Right ventricle myocardium superior (tissue), 1 donor: ENCODE measurements at places on chromosomes 11 and 22. TPM values are rescaled to one million over a fixed set of nuclear protein-coding genes. Genes with fewer than 3 reads are reported as not detected.

GAS2 gene
- total RNA-seq, result 9.7 TPM

- DNase-seq, result no peak
Measured at GRCh38 chr11:2118677-2119076, 20.5 kb downstream of the IGF2 start.

GRCh38 chr11:93689240-93689639 lies 27.8 kb downstream of the CEP295 start:
- no peak for DNase-seq

GRCh38 chr11:45217991-45218390 lies 68.2 kb downstream of the SYT13 start:
- DNase-seq, result no peak

- no peak for DNase-seq
Measured at GRCh38 chr11:15780837-15781236, 575.5 kb downstream of the SOX6 start.

- no peak for DNase-seq
Measured at GRCh38 chr22:33329398-33329797, 271.2 kb upstream of the SYN3 start.

WNT7B gene
- not detected for total RNA-seq

CYP2D6 gene
- not detected for total RNA-seq

DNA sequence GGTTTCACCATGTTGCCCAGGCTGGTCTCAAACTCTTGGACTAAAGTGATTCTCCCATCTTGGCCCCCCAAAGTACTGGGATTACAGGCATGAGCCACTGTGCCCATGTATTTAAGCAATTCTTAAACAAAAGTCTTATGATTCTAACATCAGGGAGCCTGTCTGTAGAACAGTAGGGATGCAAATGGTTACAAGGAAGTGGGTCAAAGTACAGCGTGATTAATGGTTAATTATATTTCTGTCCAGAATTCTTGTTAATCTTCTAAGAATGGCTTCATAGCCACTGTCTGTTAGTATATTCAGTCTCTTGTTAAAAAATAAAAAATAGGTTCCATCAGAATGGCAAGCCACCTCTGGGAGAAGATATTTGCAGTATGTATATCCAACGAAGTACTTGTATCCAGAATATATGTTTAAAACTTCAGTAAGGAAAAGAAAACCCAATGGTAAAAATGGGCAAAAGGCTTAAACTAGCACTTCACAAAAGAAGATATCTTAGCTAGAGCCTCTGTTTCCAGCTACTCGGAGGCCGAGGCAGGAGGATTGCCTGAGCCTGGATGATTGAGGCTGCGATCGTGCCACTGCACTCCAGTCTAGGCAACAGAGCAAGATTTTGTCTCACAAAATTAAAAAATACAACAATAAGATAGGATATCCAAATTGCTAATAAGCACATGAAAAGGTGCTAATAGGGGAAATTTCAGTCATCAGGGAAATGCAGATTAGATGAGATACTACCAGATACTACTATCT lies 22.9 kb downstream of the ATG13 start:
- DNase-seq, result no peak

BCO2 gene
- total RNA-seq, result 151 TPM

DNA sequence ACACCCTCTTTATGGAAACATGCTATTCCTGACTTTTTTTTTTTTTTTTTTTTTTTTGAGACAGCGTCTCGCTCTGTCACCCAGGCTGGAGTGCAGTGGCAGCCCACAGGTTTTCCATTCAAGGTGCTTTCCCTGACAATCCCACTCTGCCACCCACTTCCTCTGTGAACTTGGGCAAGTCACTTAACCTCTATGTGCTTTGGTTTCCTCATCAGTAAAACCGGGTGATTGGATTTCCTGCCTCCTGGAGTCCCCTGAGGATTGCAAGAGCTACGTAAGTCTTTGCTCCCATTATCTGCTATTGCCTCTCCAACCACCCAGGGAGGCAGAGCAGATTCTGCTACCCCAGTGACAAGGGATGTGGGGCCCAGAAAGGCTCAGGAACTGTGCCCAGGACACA lies 54.1 kb downstream of the CELSR1 start:
- no peak for DNase-seq
